Neural progenitor cell (in vitro differentiated cells): ENCODE measurements at places on chromosomes 6 and 20. TPM values are rescaled to one million over a fixed set of nuclear protein-coding genes. Genes with fewer than 3 reads are reported as not detected.
A peak's percentile ranks its signal among the peaks of the same experiment; 100 is the strongest.

- DNase-seq = no peak
These were observed 10.9 kb upstream of the MBOAT1 start for GRCh38 chr6:20223141-20223540.

TMC2 gene
- total RNA-seq = not detected in 2 replicates

DNA sequence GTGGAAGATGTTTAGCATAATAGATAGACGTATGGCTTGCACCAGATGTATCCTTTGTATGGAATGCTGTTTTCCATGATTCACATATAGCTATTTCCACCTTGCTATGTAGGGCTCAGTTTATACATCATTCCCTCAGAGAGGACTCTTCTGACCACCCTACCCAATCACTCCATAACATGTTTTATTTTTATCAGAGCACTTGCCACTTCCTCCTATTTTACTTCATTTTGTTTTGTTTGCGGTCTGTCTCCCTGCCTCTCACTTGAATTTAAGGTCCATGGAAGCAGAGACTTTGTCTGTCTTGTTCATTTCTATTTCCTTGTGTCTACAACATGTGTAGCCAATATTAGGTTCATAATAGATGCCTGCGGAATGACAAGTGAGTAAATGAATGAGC lies 266.9 kb upstream of the CITED2 start:
- no peak for DNase-seq

GRCh38 chr6:98894810-98895209 lies 52.9 kb downstream of the FBXL4 start:
- DNase-seq = no peak

CCN6 gene
- not detected in 2 replicates for total RNA-seq

GRCh38 chr20:752291-752690 lies 16.0 kb downstream of the SLC52A3 start:
- no peak for DNase-seq

SLC17A3 gene
- total RNA-seq = not detected in 2 replicates

GRCh38 chr20:1764136-1765033 lies 106.8 kb upstream of the SIRPG start:
- DNase-seq = peak; percentile 80

GRCh38 chr6:3612341-3613041 lies 139.0 kb downstream of the PXDC1 start:
- DNase-seq = no peak

- peak; percentile 0 for DNase-seq
These were observed 1.2 kb upstream of the CDC25B start for GRCh38 chr20:3794701-3795420.

DNA sequence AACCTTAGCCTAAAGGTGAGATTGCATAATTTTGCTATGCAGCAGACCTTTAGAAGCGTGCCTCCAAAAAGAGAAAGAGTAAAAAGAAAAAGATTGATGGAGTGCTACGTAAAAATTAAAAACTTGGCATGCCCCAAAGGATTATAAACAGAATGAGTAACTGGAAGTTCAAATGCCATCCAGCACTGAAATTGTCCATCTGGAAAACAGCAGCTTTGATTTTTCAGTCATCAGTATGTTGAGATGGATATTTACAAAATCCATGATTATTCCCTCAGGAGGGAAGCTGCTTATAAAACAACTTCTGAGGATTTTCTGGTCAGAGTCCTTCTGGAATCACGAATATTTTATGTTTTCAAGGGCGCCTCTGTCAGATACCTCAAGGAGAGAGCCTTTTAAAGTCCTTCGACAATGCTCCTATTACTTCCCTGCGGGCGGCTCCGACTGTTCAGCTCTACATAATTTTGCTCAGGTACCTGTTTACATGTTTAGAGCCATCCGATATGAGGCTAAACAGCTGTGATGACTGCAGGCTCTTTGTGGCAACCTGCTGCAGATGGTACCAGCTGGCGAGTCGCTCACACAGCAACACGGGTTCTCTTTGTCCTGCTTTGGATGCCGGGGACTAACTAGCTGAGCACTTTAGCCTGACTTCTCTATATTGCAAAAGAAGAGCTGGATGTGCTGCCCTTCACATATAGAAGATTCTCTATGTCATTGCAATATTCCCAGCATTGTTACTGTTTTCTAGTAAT lies 83.3 kb downstream of the RCAN2 start:
- no peak for DNase-seq

GRCh38 chr6:130882370-130882769 lies 55.2 kb downstream of the SMLR1 start:
- no peak for DNase-seq

SLC26A8 gene
- 0.13 and 0.25 TPM in 2 replicates for total RNA-seq

- DNase-seq = no peak
These were observed 54.1 kb downstream of the CCN2 start for GRCh38 chr6:131897050-131897435.

GRCh38 chr6:30837870-30838269 lies 46.4 kb upstream of the DDR1 start:
- DNase-seq = no peak

DNA sequence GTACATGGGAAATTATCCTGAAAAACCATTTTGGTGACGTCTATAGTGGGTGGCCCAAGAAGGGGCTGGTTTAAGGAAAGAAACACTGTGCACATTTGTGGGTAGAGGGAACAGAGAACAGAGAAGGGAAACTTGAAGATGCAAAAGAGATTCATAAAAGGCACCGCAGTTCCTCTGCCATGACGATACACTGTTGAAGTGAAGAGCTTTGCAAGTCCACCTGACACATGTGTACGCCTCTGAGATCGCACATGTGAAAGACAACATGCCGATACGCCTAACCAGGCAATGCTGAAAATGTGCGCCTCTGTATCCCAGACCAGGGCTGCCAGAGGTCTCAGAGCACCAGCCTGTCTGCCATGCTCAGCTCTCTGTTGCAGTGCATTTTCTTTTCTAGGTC lies 180.9 kb downstream of the KIF16B start:
- DNase-seq = no peak

DNA sequence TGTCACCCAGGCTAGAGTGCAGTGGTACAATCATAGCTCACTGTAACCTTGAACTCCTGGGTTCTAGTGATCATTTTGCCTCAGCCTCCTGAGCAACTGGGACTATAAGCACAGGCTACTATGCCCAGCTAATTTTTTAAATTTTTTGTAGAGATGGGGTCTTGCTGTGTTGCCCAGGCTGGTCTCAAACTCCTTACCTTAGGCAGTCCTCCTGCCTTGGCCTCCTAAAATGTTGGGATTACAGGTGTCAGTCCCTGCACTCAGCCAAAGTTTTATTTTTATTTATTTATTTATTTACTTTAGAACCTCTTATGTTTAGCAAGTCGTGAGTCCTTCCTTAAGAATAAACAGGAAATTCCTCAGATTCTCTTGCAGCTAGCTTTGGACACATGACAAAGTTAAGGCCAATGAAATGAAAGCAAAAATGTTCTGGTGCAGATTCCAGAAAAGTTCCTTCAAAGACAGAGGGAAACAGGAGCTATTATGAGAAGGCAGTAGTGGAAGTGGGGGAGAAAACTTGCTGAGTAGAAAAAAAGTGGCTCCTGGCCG lies 19.1 kb downstream of the PIM1 start:
- no peak for DNase-seq

GRCh38 chr20:35767683-35768481 lies 3.9 kb upstream of the PHF20 start:
- peak; percentile 11 for DNase-seq

DNA sequence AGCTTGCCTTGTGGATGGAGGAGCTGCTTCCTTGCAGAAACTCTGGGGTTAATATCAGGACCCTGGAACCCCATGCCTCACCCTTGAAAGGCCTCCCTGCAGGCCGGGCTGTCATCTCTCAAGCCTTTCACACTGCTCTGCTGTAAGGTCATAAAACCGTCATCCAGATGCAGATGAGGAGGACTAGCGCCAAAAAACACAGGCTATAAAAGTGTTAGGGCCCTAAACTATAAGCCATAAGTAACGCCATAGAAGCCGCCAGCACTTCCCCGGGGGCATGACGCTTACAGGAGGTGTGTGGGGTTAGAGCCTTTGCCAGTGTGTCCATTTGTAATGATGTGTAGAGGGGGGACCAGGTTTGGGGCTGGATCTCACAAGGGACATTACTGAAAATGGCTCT lies 47.6 kb downstream of the CDH4 start:
- no peak for DNase-seq

GRCh38 chr6:31734821-31735406 lies 1.4 kb downstream of the CLIC1 start:
- peak; percentile 53 for DNase-seq

DNA sequence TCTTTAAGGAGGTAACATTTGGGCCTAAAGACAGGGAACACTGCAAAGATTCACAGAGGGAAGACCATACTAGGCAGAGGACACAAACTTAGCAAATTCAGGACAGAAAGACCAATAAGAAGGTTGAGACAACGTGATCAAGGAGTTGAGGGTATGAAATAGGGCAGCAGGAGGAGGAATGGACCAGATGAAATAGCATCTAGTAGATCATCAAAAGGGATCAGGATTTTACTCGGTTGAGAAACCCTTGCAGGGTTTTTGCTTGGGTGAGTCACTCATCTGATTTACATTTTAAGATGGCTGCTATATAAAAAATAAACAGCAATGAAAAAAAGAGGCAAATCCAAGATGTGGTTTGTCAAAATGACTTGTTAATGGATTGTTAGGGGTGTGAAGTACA lies 4.7 kb downstream of the BCLAF1 start:
- DNase-seq = no peak

DNA sequence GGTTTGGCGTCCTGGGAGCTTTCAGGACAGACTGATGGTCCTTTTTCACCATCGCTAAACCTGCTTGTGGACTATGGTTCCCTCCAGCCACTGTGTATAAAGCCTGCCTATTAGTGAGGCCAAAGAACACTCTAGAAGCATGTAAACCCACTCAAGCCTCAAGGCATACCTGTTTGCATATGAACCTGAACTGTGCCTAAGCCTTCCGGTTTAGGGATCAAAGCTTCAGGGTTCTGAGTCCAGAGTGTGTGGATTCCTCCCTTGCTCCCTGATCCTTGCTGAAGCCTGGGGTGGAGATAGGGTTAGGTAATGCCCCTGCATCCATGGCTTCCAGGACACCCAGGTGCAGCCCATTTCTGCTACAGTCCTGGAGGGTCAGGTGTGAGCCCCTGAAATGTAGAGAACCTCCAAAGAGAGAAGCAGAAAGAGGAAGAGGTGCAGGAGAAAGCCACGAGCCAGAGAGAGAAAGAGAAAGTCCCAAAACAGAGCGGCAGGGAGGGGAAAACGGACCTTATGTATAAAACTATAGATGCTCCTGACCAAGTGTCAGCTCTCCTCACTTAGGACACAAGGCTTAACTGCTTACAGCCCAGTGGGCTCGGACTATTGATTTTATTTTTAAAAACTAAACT lies 93.3 kb downstream of the SCML4 start:
- no peak for DNase-seq

GRCh38 chr20:6040540-6040939 lies 13.3 kb downstream of the LRRN4 start:
- DNase-seq = no peak

PCSK2 gene
- 0.07 TPM in 1 of 2 replicates, not detected in the other for total RNA-seq

DNA sequence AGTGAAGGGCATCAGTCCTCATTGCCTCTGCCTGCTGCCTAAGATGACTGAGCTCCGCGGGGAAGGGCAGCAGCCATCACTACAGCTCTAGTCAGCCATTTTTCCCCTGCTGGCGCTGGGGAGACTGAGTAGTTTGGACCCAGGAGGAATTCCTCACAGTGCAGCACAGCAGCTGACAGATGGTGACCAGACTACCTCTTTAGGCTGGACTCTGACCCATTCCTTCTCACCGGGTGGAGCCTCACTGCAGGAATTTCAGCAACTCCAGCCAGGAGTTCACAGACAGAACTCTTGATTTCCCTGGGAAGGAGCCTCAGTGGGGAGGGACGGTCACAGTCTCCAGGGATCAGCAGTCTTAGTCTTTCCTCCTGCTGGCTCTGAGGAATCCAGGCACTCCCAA lies 492.0 kb upstream of the MMS22L start:
- DNase-seq = no peak

GSTA2 gene
- total RNA-seq = not detected in 2 replicates

F13A1 gene
- 1.7 and 3.6 TPM in 2 replicates for total RNA-seq

- DNase-seq = no peak
These were observed 36.0 kb upstream of the MTRF1L start for GRCh38 chr6:153038378-153039057.

- no peak for DNase-seq
These were observed 21.5 kb downstream of the MAFB start for GRCh38 chr20:40667503-40667902.

BNIP5 gene
- total RNA-seq = not detected in 2 replicates
